ENCODE measurements at places on chromosomes 16 and 17.
A peak's percentile ranks its signal among the peaks of the same experiment; 100 is the strongest.

- no peak for DNase-seq
These were observed 10.0 kb downstream of the RAPGEFL1 start for GRCh38 chr17:40187238-40187637.

DNA sequence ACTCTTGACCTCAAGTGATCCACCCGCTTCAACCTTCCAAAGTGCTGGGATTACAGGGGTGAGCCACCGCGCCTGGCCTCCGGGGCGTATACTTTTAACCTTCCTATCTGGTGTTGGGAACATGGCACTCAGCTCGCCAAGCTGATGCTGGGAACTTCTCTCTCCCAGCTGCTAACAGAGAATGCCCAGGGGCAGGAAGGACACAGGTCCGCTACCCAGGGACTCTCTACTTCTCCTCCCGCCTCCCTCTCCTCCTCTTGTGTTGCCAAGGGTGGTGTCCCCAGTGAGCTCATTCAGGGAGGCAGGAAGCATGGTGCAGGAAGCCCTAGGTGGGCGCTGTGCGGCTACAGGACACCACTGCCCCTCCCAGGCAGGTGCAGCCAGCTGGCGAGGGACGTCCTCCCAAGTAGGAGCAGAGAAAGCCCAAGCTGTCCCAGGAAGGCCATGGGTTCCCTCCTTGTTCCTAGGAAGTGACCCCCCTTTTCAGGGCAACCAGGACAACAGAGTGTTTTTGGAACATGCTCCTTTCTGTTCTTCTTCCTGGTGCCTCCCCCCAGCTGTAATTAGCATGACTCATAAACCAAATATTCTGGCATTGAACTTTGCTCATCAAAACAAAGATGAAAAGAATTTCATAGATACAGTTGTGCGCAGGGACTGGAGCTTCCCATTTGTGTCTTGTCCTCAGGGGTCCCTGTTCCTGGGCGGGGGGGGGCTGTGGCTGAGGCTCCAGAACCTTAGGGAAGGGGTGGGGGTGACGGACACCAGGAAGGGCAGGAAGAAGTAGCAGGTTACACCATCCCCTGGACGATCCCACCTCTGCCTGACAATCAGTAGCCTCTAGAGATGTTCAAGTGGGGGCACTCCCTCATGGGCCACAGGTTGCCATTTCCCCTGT lies 2.7 kb downstream of the C1QTNF1 start:
- no peak for DNase-seq

GRCh38 chr17:28916302-28916934 lies 13.5 kb upstream of the DHRS13 start:
- peak; percentile 30 for DNase-seq

- DNase-seq = no peak
These were observed 28.6 kb upstream of the DBNDD1 start for GRCh38 chr16:90047714-90048346.

GRCh38 chr17:3647769-3648555 lies 11.4 kb downstream of the CTNS start:
- DNase-seq = peak; percentile 26

All from activated T-cell treated with anti-CD3 and anti-CD28 coated beads for 1 hour (primary cell).